Stimulated activated CD8-positive, alpha-beta memory T cell treated with anti-CD3 and anti-CD28 coated beads, Interleukin-4, amount 100 ng/mL, for 48 hours (primary cell): ENCODE measurements at places on chromosomes 2 and 18.

- DNase-seq = no peak
Observed at GRCh38 chr18:27778925-27779324, 398.0 kb downstream of the CDH2 start.

DNA sequence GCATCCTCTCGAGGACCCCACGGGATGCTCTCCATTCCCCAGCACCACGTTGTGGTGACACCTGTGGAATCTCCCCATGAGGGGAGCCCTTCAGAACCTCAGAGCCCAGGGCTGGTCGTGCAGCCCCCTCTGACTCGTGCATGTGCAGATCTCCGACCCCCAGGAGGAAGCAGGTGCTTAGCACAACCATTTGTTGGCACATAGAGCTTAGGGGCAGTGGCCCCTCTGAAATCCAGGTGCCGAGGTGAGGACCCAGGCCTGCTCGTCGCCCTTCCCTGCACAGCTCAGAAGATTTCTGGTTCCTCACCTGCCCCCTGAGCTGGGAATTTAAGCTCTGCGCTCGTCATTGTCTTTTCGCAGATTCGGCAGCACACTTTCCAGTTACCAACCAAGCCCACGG is 1.3 kb upstream of the OTOS start:
- DNase-seq = no peak

DNA sequence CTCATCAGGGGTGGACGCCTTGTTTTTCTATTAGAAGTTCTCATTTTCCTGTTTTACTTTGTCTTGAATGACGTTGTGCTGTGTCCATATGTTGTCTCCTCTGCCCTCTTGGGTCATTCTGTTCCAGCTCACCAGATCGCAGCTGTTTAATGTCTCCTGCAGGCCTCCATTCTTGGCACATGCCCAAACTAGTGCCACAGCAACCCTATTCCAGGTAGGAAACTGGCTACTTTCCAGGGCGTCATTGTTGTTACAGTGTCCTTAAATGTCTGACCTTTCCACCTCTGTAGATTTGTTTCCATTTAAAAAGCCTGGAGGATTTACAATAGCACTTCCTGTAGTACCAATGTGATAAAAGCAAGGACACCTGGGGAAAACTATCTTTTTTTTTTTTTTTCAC is 500.7 kb downstream of the METTL4 start:
- no peak for DNase-seq

DNA sequence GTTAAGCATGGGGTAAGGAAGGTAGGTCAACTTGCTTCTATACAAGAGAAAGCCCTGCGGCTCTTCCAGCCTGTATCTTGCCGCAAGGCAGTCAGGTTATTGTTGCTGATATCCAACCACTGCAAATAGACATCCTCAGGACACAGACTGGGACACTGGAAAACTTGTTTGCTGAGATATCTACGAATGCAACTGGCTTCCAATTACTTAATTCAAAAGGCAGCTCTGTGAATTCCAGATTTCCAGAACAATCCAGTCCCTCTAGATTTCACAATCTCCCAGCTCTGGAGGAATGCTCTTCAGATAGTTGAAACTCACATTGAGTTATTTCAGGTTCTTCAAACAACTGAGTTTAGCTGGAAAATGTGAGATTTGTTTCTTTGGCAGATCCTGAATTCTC is 34.6 kb upstream of the SP9 start:
- DNase-seq = no peak

- no peak for DNase-seq
Observed at GRCh38 chr2:199144036-199144435, 313.7 kb downstream of the SATB2 start.

DNA sequence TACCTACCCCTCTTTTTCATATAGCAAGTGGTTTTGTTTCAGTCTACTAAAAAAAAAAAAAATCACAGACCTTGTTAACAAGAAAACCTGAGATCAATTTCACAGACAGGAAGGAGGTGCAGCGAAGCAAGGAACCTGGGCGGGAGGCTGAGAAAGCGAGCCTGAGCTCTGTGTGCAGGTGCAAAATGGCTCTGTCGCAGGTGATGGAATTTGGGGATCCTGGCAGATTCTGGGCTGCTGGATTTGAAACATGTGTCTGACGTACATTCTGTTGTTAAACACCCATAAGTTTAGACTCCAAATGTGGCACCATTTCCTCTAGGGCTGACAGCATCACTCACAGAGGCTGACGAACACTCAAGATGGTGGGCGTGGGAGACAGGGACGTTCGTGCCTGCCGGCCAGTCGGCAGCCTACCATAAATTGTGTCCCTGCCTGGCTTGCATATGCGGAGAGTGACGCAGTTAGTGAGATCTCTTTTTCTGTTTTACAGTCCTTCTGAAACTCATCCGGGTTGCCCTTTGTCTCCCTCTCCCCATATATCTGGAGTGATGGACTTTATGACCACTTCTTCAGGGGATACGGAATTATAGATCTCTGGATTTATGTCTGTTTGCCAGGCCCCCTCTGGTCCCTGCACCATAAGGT is 8.8 kb upstream of the DDX1 start:
- DNase-seq = no peak

- no peak for DNase-seq
Observed at GRCh38 chr2:164764474-164764873, 77.1 kb downstream of the COBLL1 start.

- DNase-seq = no peak
Observed at GRCh38 chr2:229206548-229206947, 64.5 kb downstream of the PID1 start.

DNA sequence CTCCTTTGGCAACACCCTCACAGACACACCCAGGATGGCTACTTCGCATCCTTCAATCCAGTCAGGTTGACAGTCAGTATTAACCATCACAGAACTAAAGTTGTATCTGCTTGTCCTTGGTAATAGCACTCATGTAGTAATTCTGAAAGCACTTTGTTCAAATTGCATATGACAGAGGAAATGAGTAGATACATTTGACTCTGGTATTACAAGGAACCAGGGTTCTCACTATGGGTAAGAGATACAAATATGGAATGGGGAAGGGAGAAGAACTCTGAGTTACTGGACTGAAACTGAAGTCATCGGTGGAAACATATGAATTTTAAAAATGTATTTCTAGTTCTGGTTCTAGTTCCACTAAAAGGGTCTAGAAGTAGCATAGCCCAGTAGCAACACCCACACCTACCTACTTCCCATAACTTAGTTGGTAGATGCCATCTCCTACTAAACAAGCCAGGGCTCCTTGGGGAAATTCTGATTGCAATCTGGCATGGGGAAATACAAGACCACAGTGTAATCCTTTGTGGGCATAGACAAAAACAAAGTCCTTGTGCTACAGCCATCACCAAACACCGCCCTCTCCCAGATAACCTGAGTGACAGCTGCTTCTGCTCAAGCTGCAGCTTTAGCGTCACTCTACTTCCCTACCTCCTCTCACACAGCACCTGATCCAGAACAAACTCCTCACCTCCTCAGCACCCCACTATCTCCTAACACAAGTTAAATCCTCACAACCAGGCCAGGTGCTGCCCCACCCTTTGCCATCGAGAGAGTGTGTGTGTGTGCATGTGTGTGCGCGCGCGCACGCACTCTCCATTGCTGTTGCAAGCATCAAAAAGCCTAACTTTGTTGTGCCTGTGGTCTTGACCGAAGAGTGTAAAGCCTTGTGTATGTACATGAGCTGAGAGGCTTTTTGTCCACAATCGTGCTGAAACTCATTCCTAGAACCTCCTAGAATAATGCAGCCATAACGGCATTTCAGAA is 31.4 kb upstream of the CD226 start:
- DNase-seq = peak; percentile 36

DNA sequence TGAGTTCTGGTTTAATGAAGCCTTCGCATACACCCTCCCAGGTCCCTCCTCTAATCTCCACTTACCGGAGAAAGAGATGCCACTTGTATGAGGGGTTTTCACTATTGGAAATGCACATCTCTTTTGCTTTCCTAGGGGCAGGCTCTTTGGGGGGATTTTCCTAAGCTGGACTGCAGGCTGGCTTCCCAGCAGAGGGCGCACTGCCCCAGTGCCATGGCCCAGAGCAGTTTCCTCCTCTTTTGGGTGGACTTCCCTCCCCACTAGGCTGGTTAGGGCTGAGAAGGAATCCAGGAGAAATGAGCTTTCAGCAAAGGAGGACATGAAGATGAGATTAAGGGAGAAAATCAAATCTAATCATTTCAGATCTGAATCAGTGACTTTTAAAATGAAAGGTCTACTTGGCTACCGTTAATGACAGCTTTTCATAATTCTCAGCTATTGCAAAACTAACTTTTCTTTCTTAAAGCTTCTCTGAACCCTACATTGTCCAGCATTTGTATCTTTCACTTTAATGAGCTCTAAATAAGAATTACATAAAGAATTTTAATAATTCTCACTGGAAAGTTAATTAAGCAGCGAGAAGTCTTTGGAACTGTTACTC is 784.1 kb upstream of the FANCL start:
- DNase-seq = peak; percentile 60

DNA sequence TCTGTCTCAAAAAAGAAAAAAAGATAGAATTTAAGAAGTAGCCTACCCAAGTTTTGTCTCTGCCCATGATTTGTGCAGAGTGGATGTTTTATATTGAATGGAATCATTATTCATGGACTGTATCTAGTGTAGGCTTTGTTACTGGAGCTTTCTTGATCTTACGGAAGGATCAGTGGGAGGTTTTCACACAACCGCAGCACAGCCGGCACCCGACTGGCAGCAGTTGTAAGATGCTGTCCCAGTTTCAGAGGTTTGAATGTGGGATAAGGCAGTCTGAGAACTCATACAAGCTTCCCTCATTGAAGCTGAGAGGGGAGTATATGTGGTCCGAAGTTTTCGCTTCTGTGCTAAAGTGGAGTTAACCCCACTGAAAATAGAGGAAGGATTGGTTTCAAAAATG is 19.7 kb upstream of the SAG start:
- no peak for DNase-seq

- no peak for DNase-seq
Observed at GRCh38 chr2:154049561-154049960, 177.8 kb downstream of the GALNT13 start.

DNA sequence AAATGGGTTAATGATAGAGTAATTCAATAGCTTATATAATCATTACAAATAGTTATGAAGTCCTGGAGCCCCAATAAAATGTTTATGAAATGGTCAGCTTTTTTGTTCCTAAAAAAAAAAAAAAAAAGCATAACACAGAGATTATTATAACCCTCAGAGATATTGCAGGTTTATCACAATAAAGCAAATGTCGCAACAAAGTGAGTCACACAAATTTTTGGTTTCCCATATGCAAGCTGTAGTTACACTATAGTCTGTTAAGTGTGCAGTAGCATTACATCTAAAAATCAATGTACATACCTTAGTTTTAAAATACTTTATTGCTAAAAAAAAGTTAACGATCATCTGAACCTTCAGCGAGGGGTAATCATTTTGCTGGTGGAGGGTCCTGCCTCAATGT is 20.0 kb downstream of the WDFY1 start:
- DNase-seq = no peak

- no peak for DNase-seq
Observed at GRCh38 chr2:9145752-9146430, 60.7 kb upstream of the ASAP2 start.

DNA sequence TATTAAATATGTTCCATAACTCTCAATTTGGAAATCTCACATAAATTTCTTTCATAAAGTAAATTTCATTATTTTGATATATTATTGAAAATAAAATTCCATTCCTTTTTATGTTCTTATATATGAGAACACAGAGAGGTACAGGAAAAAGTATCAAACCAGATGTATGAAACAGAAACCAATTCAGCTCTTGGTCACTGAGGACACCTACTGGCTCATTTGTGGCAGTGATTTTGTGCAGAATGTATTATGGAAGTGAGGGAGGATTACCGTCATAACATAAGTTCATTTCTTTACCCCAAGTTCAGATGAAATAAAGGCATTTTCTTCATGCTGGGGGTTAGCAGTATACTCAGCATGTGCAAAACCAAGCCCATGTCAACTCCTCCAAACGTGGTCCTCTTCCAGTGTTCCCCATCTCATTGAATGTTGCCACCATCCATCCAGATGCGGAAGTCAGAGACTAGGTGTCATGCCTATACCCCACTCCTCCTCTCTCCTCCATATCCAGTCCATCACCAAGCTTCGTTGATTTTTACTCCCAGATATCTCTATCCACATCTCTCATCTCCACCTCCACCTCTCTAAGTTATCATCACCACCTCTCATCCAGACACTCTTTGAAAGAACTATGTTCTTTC is 41.7 kb upstream of the MALL start:
- no peak for DNase-seq

DNA sequence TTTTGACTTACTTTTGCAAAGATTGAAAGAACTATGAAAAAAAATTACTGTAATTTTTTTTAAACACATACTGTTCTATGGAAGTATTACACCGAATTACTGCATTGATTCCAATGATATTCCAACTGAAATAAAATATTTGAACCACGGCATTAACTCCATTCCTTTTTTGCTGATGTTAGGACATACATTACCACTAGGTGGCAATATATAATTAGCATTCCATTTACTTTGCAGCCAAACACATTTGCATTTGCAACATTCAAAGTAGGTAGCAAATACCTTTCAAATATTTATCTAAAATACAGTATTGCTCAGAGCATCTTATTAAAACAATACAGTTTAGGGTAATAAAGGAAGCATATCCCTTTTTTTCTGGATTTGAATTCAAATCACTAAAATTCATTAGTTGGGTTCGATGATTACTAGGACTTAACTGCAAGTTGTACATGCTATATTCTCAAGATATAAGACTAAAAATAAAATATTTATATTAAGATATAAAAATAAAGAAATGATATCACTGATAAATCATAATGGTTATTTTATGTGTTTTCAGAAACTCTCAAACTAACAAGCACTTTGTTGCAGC is 31.3 kb downstream of the LANCL1 start:
- DNase-seq = no peak

DNA sequence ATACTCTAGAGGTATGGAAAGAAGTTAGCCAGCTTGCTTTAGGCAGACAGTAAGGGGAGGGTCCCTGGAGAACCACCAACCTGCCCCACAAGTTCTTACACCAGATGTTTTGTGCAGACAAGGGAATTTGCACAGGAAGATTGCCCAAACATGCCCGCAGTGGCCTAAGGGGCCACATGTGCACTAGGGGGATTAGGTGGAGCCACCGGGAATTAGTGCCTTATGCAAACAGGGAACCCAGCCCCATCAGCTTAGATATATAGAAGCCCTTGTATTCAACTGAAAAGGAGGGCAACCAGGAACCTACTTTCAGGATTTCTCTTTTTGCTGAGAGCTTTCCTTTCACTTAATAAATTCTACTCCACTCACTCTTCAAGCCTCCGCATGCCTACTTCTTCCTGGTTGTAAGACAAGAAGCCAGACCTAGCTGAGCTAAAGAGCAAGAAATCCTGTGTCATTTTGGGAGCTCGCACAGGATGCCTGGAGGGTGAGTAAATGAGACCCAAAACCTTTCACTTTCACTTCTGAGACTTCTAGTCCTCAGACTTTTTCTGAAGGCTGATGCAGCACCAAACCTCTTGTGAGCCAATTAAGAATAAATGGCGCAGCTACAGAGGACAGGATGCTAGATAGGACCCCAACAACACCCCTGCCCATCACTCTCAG is 146.3 kb downstream of the GCA start:
- DNase-seq = no peak

DNA sequence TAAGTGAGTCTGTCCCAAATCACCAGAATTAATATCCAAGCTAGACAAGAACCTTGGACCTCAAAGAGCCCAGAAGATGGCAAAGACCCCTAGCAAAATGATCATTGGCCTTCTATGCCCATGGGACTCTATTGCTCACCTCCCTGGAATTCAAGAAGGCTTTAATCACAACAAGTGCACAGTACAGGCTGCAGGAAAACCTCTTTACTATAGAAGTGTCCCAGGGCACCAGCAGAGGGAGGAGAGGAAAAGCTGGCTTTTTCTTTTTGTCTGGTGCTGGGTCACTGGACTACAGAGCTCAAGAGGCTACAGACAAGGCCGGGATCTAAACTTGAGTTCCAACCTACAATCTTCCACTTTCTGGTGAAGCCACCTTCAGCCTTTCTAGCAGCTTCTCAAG is 88.3 kb upstream of the PPP1CB start:
- no peak for DNase-seq
